NCI-H1436 treated with DMSO at 0.1 percent for 48 hours (cell line): ENCODE measurements at places on chromosomes 12 and 14.

- DNase-seq, result no peak
Measured at GRCh38 chr12:95573951-95574576, 22.8 kb upstream of the USP44 start.

DNA sequence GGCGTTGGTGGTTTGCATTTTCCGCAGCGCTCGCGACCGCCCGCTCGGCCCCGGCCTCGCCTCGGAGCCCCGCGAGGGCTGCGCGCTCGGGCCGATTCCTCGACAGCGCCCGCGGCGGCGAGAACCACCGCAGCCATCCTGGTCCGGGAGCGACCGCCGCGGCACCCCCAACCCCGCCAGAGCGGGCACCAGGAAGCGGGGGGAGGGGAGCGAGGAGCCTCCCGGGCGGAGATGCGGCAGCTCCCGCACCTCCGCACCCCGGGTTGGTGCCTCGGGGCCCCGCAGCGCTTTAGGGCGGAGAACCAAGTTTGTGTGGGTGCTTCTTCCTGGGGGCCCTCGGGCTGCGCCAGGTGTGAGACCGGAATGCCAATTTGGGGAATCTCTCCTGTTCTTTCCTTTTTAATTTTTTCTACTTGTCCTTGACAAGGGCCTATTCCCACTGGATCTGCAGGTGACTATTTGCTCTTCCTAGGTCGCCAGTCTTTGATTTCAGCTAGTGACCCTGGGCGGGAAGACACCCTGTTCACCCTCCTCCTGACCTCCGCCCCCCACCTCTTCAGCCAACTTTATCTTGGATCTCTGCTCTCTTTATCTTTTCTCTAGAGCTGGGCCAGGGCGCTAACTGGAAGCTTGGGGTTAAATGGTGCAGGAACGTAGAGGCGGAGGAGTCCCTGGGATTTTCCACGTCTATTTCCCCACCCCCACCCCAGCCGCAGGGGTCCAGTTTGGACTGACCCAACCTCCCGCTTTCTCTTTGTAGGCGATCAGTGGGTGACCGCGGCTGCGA is at the start of gene SOCS2:
Gene SOCS2 (plus strand): TSS at position 751 of the 787 bp plus-strand sequence. CDS start 223 bp downstream, outside the sequence.
- DNase-seq, result no peak

- DNase-seq, result no peak
Measured at GRCh38 chr12:77247542-77247941, 182.2 kb upstream of the E2F7 start.

DNA sequence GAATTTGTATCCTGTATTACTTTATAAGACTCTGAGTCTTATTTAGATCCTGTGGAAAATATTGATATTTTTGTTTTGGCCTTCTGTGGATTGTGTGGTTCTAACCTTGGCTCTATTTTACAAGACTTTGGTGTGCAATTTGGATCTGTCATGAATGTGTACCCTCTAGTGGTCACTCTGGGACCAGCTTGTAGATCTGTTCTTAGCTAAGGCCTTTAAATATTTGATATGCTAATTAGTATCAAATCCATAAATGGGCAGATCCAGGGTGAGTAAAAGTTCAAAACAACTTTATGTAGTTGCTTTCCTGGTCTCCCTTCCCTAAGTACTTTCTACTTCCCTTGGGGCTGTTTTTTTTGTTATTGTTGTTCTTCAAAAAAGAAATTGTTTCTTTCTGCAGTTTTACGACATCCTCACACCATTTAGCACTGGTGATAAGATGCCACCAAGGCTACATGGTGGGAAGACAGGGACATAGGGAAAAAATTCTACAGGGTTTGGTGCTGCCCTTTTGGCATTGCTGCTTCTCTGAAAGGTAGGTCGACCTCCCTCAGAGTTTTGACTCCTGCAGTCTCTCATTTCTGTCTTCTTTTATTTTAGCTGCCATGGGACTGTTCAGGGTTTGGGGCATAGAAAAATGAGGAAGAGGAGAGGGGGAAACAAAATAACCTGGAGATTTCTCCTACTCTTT is 238.5 kb downstream of the GPHN start:
- DNase-seq, result no peak

DNA sequence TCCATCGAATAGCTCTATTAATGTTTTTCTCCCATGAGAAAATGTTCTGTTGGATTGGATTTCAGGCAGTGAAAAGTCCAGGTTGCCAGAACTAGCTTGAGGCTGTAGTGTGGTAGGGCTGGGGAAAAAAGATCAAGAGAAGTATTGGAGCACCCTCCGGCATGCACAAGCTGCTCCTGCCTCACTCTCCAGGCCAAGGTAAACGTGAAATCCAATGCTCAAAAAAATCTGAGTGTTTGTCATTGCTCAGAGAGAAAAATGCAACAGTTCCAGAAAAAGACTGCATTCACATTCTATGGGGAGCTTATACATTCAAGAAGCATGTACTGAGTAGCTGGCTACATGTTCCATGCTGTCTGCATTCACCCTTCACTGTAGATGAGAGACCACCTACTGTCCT is 680.9 kb upstream of the TBX3 start:
- no peak for DNase-seq

DNA sequence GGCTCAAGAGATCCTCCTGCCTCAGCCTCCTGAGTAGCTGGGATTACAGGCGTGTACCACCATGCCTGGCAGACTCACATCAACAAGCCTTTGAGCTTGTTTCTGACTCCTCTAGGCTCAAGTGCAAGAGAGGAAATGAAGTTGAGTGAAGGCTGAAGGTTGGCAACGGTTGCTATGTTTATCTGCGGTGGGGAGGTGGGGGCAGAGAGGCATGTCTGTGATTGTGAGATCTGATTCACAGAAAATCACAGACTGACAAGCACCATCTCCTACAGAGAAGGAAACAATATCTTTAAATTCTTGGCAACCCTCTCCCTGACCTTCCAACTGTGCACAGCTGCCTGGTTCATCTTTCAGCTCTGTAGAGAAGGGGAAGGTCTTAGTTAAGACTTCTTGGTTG is 22.1 kb upstream of the NINJ2 start:
- DNase-seq, result no peak

DNA sequence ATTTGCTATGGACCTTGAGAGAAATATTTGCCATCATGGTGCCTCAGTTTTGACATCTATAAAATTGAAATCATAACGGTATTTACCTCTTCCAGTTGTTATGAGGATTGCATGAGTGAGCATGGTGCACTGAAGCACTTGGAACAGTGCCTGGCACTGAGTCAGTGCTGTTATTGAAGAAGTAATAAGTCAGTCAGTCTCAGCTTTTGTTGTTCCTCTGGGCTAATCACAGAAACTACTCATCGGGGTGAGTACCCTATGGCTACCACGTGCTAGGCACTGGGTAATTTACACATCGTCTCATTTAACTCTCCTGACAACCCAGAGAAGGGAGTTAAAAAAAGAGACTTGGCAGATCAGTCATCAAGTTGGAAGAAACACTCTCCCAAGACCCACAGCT is 159.5 kb upstream of the NRXN3 start:
- DNase-seq, result no peak

GRCh38 chr14:61872452-61872851 is 110.2 kb downstream of the SNAPC1 start:
- no peak for DNase-seq

DNA sequence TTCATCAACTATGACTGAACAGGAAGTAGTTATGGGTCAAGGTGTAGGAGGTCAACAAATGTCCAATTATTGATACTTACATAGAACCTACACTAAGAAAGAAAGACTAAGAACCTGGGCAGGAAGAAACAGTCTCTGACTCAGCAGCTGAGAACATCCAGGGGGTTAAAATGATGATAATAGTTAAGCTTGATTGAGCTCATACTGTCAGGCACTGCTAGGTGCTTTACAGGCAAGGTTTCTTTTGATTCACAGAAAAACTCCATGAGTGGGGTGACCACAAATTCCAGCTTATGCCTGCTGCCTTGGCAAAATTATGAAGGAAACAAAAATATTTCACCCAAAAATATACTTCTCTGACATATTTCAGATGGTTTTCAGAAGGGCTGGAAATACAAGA is 75.0 kb downstream of the ACADS start:
- DNase-seq, result no peak

DNA sequence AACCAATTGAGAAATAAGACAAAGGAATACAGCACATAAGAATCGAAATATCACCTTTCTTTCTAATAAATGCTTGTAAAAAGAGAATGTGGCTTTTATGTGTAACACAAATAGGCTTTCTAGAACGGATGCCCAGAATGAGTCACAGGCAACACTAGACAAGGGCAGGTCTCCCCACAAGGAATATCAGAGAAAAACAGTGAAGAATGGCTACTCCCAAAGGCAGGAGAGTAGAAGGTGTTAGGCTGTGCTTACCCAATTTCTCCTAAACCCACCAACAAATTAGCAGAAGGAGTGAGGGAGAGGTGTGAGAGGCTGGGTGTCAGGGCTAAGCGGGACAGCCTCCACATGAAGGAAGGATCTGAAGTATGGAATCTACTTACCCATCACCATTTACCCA is 55.2 kb downstream of the GALNT4 start:
- DNase-seq, result no peak

- no peak for DNase-seq
Measured at GRCh38 chr12:31967539-31967938, 8.3 kb downstream of the RESF1 start.

GRCh38 chr12:62866451-62867082 is 68.4 kb downstream of the PPM1H start:
- DNase-seq, result no peak

- no peak for DNase-seq
Measured at GRCh38 chr12:24643120-24644119, 305.5 kb downstream of the BCAT1 start.

DNA sequence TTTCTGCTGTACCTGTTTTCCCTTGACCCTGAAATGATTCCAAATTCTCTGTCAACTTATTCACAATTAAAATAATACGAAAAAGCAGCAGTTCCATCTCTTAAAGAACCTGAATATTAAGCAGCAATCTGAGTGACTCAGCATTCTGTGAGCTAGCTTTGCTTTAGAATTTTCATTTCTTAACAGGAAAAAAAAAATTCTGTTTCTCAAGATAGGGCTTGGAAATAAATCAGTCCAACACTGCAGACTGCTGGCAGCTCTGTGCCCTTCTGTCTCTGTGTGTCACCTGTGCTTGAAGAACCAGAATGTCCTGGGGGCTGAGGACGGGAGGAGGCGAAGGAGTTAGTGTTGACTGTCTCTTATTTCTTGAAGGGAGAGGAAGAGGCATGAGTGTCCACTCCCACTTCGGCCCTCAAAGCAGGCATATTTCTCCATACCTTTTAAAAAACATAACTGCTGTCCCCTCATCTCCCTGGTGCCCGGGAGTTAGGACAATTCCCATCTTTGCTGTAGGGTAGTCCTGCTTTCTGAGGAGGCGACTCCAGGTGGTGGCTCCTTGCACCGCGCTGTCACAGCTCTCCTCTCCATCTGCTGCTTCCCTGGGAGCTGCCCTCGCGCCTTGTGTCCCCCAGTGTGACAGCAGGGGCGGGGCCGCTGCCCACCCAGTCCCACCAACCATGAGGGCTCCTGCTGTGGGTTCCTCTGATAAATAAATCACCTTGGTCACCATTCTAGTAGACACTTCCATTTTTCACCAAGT is 203.1 kb downstream of the CALM1 start:
- DNase-seq, result no peak

GRCh38 chr14:42869681-42870080 is 1263.0 kb downstream of the LRFN5 start:
- no peak for DNase-seq

- DNase-seq, result no peak
Measured at GRCh38 chr12:130132831-130133511, 29.3 kb upstream of the FZD10 start.

GRCh38 chr12:93103154-93103553 is 174.1 kb upstream of the EEA1 start:
- no peak for DNase-seq

DNA sequence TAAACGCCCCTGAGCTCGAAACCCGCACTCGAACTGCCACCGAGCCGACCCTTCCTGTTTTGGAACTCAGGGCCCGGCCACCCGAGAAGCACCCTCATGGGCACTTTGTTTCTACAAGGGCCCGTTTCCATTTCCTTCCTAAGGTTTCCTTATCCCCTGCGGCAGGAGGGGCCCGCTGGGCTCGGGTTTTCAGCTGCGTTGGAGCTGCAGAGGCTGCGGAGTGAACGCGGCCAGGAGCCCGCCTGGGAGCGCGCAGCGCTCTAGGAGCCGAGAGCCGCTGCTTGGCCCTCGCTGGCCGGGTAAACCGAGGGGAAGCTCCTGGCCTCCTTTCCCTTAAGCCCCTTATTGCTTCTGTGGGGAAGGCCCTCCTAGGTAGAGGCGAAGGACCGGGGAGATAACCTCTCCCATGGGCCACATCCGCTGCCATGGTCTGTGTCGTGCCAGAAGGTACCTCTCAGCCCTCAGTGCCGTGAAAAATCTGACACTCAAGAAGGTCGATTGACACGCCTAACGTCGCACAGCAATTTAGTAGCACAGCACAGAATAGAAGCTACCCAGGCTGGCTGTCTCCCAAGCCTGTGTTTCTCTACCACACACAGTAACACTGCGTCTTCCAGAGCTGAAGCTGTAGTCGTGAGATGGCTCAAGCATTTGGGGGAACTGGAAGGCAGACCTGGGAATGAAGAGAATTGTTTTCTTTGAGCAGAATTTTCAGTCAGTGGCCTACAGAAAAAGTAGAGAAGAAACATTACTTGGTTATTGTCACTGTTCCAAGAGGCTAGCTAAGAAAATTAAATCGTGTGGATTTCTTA is 12.9 kb upstream of the CALM1 start:
- no peak for DNase-seq

GRCh38 chr12:1591034-1591433 is 3.3 kb downstream of the FBXL14 start:
- no peak for DNase-seq

DNA sequence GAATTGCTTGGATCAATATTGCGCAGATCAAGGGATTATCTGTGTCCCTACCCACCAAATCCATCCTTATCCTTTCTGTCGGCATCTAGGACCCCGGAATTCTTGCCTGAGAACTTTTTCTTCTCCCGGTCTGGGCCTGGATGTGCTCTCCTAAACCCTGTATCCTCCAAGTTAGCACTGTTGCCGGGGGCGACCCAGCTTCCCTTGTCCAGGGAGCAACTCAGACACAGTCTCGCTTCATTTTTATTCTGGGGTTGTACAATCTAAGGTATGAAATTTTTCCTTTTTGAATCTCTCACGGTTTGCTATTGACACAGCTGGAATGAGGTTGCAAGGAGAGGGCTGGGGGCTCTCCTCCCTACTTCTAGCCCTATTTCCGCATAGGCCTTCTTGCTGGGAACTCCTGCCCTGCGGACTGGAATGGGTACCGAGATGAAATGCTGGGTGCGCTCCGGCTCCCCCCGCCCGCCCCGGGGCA is 403 bp upstream of the PNP start:
- DNase-seq, result no peak
